GM18507 (cell line): ENCODE measurements at places on chromosomes 6 and 20.

DNA sequence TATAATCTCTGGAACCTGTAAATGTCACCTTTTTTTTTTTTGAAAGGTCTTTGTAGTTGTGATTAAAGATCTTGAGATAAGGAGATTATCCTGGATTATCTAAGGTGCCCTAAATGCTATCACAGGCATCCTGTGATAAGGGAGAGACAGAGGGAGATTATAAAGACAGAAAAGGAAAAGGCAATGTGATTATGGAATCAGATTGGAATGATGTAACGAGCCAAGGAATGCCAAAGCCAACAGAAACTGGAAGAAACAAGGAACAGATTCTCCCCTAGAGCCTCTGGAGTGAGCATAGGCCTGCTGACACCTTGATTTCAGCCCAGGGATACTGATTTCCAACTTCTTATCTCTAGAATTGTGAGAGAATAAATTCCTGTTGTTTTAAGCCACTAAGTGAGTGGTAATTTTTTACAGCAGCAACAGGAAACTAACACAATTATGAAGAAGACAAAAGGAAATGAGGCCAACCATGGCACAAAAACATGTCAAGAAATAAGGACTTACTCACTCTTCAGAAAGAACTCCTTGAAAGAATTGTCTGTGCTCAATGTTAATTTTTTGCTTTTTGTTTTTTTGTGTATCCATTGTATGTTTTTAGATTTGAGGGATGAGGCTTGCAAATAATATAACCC lies 82.7 kb downstream of the CFAP61 start:
- DNase-seq: no peak

- DNase-seq: no peak
Measured at GRCh38 chr6:87099472-87099871, 4.6 kb upstream of the CGA start.

- DNase-seq: no peak
Measured at GRCh38 chr6:33320315-33321181, 3.0 kb upstream of the ZBTB22 start.

DNA sequence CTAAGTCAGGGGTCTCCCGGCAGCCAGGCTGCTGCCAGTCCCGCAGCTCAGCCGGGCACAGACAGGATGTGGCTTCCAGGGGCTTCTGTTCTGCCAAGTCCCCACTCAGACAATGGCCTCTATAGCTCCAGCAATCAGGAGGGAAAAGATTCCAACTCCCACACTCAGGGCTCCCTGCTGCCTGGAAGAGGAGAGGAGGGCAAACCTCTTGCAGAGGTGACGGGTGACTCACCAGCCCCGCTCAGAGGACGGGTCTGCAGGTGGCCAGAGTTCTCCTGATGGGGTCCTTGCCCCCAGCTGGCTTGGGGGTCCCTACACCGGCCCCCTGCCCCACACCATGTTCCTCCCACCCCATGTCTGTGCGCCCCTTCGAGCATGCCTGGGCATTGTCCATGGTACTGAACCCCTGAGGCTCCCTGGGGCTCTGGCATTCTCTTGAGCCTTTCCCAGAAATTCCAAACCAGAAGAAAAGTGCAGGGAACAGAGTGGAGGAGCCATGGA lies 32.6 kb downstream of the NTSR1 start:
- DNase-seq: no peak

- no peak for DNase-seq
Measured at GRCh38 chr6:142407685-142408273, 106.0 kb downstream of the ADGRG6 start.

- no peak for DNase-seq
Measured at GRCh38 chr20:2234598-2235191, 61.1 kb upstream of the TGM3 start.

GRCh38 chr6:142697922-142698321 lies 247.1 kb downstream of the HIVEP2 start:
- no peak for DNase-seq

GRCh38 chr6:112640891-112641290 lies 293.8 kb downstream of the RFPL4B start:
- no peak for DNase-seq

DNA sequence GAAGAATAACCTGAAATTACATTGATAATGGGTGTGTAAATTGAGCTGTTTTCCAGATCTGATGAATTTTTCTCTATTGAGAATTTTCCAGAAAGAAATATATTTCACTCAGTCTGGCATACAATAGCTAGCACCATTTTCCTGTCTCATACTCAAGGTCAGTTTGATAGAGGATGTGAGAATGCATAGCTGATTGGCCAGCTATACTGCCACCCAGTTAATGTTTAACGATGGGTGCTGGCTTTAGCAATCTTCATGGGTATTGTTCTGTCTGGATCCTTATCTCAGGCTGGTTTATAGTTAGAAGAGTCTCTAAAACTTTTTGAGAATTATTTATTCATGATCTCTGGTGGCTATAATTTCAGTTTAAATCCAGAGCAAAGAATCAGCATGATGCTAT lies 147.4 kb downstream of the HDGFL1 start:
- DNase-seq: no peak

DNA sequence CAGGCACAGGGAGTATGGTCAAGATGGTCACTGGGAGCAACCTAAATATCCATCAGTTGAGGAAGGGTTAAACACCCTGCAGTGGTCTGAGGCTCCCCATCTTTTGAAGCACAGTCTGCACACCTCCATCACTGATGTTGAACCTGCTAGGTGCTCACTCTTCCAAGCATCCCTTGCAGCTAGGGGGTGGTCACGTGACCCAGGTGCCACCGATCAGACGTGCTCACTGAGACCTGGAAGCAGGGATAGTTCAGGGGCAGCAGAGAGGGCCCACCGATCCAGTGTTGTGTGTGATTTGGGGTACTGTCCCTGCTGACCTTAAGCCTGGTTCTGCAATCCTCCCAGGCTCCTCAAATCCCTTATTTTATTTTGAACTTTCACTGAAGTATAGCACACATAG lies 134.6 kb downstream of the CEBPB start:
- no peak for DNase-seq

GRCh38 chr20:15191082-15191723 lies 853.8 kb upstream of the FLRT3 start:
- no peak for DNase-seq

- DNase-seq: no peak
Measured at GRCh38 chr6:157891544-157892362, 68.7 kb downstream of the SNX9 start.

DNA sequence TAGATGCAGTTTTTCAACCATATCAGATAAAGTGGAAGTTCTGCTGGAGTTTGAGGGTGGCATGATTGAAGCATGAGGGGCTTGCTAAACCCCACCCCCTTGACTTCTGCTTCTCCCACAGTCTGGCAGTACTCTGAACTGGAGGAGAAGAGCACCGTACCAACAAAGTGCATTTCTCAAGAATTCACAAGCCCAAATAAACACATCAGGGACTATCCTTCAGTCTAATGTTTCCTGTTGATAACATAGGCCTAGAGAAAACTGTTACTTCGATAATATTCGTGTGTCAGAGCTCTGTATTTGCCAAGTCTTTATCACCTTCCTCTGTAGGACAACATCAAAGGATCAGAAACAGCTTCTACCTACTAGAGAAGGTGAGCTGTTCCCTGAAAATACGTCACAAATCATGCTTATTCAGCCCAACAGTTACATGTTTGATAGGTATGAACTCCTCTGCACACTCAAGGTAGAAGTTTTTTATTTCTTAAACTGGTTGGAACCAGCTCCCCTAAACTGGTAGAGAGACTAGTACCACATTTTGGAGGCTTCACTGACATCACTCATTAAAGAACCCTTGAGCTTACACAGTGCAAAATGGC lies 153.2 kb upstream of the PRND start:
- no peak for DNase-seq

DNA sequence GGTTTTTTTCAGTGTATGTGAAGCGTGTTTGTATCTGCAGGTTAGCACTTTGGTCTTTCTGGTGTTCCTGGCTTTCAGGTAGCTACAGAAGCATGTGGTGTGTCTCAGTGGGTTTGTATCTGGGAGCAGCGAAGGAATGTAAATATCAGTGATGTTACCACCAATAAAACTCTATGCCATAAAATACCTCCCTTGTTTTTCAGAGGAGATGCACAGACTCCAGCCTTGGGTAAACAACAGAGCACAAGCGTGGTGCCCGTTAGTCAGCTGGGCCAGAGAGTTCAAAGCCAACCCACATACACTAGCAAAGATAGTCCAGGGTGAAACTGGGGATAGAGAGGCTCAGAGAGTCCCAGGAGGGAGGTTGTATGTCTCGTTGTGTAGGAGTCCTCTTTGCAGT lies 393.8 kb downstream of the SMOC2 start:
- DNase-seq: no peak

- no peak for DNase-seq
Measured at GRCh38 chr6:136549300-136550044, 750 bp downstream of the MAP7 start.

DNA sequence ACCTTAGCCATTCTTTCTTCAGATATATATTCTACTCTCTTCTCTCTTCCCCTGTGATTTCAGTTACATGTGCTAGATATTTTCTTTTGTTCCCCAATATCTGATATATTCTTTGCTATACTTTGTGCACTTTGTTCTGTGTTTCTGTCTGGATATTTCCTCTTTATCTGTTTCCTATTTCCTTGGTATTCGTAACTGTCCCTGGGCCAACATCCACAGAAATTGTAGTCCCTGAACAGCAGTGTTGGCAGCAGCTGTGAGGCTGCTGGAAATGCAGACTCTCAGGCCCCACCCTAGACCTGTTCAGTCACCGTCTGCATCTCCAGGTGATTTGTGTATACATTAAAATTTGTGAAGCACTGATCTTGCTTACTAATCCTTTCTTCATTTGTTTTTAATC lies 522.9 kb upstream of the SOX4 start:
- no peak for DNase-seq

GRCh38 chr6:135434991-135435390 lies 62.5 kb downstream of the AHI1 start:
- DNase-seq: no peak

DNA sequence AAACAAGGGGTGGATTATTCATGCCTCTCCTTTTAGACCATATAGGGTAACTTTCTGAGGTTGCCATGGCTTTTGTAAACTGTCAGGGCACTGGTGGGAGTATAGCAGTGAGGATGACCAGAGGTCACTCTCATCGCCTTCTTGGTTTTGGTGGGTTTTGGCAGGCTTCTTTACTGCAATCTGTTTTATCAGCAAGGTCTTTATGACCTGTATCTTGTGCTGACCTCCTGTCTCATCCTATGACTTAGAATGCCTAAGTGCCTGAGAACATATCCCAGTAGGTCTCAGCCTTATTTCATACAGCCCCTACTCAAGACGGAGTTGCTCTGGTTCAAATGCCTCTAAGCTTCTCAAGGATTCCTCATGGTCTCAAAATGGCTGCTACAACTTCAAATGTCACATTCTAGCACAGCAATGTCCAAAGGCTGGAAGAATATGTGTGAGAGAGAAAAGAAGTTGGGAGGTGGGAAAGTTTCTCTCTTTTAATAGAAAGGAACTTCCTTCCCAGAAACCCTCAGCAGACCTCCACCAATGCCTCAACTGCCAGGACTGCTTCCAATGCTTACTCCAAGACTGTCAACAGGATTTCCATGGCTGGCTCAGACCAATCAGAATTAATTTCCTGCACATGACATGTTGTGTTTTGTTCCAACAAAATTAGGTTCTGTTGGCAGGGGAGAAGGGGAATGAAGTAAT lies 46.6 kb upstream of the SLC9A8 start:
- DNase-seq: no peak

GRCh38 chr20:4151991-4152695 lies 136.8 kb upstream of the RNF24 start:
- DNase-seq: peak; percentile 35

- DNase-seq: no peak
Measured at GRCh38 chr6:110900028-110900598, 25.5 kb downstream of the AMD1 start.

DNA sequence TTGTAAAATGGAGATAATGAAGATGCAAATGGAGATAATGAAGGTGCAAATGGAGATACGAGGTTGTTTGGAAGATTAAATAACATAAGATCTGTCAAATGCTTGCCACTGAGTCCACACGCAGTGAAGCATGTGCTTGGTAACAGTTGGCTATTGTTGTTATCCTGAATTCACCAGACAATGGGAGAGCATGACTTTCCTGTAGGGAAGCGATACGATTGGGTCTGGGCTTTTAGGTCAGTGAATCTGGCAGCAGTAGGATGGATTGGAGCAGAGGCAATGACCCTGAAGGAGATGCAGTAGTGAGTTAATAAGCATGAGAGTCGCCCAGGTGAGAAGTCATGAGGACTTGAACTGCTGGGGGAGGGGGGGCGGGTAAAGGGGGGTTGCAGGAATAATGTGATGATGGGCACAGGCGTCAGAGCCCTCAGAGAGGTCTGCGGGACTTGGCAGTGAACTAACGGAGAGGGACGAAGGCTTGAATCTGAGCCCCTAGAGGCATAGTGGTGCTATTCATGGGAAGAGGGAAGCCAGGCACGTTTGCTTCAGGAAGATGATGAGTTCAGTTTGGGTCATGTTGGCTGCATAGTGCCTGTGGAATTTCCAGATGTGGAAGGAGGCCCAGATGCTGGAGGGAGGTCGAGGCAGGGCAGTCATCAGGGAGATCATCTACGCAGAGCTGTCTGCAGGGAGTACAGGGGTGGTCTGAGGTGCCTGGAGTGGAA lies 55.4 kb downstream of the ZDHHC14 start:
- DNase-seq: no peak

DNA sequence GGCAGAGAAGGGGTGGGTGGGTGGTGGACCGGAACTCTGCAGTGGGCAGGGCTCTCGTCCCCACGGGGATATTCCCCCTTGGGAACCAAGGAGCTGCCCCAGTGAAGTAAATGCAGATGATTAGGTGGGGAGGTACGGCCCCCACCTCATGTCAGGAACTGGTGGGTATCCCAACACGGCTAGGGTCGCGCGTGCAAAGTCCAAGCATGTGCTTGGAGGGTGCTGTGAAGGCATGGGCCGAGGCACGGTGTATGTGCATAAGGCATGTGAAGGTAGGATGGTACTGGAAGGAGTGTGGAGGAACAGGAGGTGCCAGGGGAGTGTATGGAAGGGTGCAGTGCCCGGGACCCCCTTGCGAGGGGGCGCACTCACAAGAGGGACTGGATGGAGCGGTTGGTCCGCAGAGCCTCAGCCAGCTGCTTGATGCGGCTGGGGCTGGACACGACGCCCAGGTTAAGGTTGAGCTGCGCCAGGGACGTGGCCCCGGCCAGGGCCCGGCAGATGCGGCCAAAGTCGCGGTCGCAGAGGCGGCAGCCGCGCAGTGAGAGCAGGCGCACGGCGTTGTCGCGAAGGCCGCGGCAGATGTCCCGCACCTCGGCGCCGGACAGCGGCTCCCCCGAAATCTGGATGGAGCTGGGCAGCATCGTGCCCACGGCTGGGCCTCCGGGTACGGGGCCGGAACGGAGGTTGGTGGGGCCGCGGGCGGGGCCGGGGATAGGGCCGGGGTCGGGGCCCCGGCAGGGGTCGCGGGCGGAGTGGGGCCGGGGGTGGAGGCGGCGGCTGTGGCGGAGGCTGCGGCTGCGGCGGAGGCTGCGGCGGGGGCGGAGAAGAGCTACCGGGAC lies 783 bp downstream of the LRRC73 start:
- no peak for DNase-seq

DNA sequence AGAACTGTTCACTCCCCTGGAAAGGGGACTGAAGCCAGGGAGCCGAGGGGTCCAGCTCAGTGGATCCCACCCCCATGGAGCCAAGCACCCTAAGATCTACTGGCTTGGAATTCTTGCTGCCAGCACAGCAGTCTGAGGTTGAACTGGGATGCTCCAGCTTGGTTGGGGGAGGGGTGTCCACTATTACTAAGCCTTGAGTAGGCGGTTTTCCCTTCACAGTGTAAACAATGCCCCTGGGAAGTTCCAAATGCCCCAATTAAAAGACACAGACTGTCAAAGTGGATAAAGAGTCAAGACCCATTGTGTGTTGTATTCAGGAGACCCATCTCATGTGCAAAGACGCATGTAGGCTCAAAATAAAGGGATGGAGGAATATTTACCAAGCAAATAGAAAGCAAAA lies 150.2 kb downstream of the LPA start:
- DNase-seq: no peak

- no peak for DNase-seq
Measured at GRCh38 chr6:33627876-33628275, 6.8 kb downstream of the ITPR3 start.
